ENCODE measurements at places on chromosomes 2 and 18.

GRCh38 chr2:100803334-100803733, 16.6 kb upstream of the NPAS2 start:
- no peak for DNase-seq

DNA sequence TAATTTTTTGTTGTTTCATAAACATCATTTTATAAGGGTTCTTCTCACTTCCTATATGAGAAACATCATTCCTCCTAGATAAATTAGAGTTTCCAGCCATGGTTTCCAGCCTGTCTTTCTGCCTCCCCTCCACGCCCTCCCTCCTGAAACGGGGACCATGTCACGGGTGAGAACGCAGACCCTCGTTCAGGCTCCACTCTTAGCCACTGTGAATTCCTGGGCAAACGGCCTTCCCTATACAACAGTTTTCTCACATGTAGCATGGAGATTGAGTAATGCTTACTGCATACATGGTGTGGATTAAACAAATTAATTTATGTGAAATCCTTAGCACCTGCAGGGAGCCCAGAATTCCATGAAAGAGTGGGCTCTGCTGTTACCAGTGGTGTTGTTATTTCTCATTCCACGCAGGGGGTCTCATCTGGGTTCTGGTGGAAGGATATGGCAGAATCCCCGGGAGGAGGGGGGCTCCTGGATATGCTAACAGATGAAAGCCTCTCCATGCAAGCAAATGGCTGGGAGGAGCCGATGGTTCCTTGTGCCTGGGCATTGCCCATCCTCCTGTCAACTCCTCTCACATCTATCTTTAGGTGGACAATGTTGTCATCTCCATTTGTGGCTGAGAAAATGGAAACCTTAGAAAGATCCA, 54.0 kb upstream of the TWIST2 start:
- DNase-seq = no peak

GRCh38 chr2:155151945-155152344, 453.4 kb downstream of the KCNJ3 start:
- no peak for DNase-seq

DNA sequence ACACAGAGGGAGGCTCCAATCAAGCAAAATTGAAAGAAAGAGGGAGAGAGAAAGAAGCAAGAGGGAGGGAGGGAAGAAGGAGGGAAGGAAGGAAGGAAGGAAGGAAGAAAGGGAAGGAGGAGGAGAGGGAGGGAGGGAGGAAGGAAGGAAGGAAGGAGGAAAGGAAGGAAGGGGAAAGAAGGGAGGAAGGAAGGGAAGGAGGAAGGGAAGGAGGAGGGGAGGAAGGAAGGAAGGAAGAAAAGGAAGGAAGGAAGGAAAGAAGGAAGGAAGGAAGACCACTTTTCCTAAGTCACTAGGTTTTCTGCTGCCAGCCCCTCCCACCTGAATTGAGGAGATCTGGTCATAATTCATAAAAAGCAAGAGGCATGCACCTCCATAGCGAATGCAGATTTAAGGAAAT, 287.0 kb downstream of the SP3 start:
- DNase-seq = no peak

GRCh38 chr2:15728245-15728938, 136.7 kb downstream of the DDX1 start:
- DNase-seq = no peak

- no peak for DNase-seq
These were observed 6.6 kb upstream of the NTSR2 start for GRCh38 chr2:11676640-11677039.
